Activated T-helper 2 cell treated with anti-CD3 and anti-CD28 coated beads, Interferon-gamma antibody, Interleukin-2, Interleukin-4, amounts not matched to agents 10 μg/mL and 5 μg/mL and 100 μg/mL, durations not matched to agents 14 hours and 24 hours and 36 hours (primary cell): ENCODE measurements at places on chromosomes 6 and 20. TPM values are rescaled to one million over a fixed set of nuclear protein-coding genes. Genes with fewer than 3 reads are reported as not detected.

Gene KHDC1L
- 0.32 TPM in 1 of 2 replicates, not detected in the other for total RNA-seq

Gene KDM1B
- 9.7 and 9.9 TPM in 2 replicates for total RNA-seq

DNA sequence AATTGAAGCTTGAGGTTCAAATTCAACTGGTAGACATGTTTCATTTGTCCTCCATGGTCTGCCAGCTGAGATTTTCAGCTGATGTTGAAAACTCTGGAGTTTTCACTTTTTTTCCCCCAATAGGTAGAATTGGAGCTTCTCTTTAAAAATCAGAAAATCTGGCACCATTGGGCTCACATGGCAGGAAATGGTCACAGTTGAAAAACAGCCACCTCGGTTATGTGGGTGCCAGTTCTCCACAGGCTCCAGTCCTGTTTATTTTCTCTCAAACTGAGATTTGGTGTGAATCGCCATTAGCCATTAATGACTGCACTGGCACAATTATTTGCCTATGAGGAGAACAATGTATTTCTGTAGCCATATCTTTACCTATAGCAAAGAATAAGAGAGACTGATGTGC lies 171.4 kb upstream of the TFAP2D start:
- no peak for DNase-seq

Gene RSPO4
- not detected in 2 replicates for total RNA-seq

Gene CEBPB
- 36.2 and 36.4 TPM in 2 replicates for total RNA-seq

GRCh38 chr20:9632991-9633390 lies 118.6 kb downstream of the LAMP5 start:
- DNase-seq, result no peak

Gene SMPDL3A
- total RNA-seq, result 1.3 and 1.6 TPM in 2 replicates
